ENCODE measurements at places on chromosomes 7 and 10.

DNA sequence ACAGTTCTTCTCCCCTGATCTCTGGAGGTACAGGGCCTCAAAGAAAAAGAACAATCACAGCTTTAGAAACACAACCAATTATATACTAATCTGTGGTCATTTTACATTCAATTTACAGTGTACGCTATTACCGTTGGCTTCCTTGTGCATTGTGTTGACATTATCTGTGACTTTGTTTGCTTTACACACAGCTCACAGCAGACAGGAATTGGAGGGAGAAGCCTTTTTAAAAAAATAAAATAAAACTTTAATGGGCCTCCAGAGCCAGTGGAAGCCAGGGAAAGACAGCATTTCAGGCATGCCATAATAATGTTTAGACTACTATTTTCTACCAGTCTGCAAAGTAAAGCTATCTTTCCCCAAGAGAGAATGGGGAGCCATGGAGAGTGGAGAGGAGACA is 179.0 kb upstream of the ADO start:
- no peak for DNase-seq

DNA sequence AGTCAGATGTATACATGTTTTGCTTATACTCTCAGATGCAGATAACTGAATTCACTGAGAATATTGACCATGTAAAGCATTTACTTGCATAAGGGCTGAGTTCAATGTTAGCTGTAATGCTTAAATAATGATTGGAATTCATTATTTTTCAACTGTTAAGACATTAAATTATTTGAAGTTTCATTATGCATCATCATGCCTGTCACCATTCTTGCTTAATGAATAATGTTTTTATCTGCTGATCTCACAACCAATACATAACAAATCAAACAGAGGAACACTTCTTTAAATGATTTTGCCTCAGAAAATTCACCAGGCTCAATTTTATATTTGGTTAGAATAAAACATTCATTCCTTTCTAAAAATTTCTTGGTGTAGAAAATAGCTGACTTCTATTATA is 233.4 kb downstream of the GPR37 start:
- DNase-seq = no peak

DNA sequence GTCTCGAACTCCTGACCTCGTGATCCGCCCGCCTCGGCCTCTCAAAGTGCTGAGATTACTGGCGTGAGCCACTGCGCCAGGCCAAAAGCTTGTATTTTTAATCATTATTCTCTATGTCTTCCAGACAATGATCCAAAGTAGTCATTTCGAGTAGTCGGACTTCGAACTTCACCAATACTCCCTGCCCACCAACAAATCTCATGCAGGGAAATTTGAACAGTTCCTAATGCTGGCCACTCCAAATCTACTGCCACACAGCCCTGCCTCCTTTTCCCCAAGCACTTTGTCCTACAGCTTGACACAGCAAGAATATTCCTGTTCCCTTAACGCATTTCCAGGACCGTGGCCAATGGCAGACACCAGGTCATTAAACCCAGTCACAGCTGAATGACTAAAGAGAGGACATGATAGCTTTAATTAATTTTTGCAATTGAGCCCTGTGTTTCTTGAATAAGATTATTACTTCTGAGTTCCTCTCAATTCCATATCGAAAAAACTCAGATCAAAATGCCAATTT is 142.3 kb upstream of the NRP1 start:
- DNase-seq = no peak

DNA sequence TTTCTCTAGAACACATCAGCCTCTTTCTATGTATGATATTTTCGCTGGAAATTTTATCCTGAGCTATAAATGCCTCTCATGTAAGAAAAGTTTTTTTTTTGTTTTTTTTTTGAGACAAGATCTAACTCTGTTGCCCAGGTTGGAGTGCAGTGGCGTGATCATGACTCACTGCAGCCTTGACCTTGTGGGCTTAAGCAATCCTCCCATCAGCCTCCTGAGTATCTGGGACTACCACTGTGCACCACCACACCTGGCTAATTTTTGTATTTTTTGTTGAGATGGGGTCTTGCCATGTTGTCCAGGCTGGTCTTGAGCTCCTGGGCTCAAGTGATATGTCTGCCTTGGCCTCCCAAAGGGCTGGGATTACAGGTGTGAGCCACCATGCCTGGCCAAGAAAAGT is 80.4 kb downstream of the ADK start:
- DNase-seq = no peak

DNA sequence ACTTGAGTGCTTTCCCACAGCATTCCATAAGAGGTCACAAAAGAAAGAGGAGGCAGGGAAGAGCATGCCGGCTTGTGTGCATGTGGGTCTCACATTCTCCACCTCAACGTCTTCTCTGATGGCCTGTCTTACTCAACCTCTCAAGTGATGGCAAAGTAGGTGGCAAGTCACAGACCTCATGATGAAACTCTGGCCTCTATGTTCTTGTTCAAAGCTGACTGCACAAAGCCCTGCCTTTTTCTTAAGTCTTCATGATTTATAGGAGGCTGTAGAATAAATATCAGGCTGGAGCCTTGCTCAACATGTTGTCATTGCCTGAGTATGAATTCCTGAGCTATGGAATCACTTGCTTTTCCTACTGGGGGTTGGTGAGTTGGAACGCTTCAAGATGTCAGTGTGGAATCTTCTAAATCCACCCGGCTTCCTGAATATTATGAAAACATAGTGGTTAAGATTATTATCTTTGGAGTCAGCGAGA is 213.6 kb upstream of the INHBA start:
- no peak for DNase-seq

- no peak for DNase-seq
Observed at GRCh38 chr7:12017046-12017445, 185.0 kb upstream of the THSD7A start.

DNA sequence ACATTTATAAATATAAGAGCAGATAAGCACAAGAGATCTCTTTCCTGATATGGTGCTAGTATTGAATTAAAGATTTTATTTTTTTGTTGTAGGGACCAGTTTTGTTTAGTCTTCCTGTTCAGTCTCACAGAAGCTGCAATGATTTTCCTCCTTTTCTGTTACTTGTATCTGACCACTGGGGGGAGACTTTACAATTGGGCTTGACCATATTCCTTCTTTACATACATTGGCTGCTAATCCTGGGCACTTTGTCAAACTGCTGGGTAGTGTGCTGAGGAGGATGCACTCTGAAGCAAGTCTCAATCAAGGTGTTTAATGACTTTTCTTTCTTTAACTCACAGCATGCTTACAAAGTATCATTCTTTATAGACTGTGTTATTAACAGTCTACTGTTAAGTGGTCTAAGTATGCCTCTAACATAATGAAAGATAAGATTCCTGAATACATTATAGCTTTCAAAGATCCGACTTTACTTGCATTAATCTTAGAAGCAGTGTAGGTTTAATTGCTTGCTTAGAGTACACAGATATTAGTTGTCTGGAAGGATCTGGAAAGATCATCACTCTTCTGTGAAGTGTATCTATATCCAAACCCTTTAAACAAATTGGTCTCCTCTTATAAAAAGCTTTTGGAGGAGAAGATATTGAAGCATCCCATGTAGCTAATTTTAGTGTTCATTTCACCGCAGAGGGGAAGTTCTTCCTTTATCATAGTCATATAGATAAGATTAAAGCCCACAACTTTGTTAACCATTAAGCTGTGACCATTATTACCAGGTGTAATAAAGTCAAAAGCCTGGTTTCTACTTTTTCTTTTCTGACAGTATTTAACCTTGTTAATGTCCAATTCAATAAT is 3.1 kb downstream of the PALS2 start:
- no peak for DNase-seq

DNA sequence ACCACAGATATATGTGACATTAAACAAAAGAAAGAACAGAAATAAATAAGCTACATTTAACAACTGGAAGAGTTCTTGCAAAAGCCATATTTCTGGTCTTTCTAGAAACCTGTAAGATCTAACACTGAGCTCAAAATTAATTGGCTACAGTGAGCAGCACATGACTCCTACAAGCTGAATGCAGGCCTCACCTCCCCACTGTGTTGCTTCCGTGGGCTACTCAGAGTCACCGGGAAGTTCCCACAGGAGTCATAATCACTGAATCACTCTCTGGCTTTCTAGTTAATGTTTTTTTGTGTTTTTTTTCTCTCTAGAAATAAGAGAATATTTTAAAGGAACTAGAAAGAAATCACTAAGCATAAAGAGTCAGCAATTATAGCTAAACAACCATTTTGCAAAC is 10.2 kb upstream of the MRPS24 start:
- DNase-seq = no peak

DNA sequence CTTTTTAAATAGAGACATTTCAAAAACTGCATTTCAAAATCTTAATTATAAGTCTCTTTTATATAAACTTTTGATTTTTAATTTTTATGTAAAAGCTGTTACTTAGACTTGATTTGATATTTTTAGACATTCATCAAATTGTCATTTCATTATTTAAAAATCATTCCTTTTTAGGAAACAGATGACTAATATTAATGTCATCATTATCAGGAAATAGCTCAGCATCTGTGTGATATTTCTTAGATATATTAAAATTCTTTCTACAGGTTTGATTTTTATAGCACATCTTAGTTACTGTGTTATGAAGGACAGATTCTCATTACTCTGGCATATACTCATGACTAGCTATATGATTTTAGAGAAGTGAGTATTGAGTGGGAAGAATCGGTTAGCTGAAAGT is 17.2 kb downstream of the RUNDC3B start:
- DNase-seq = no peak

- no peak for DNase-seq
Observed at GRCh38 chr7:159091041-159091440, 53.6 kb downstream of the VIPR2 start.

- DNase-seq = no peak
Observed at GRCh38 chr10:19979628-19980027, 163.4 kb downstream of the PLXDC2 start.

DNA sequence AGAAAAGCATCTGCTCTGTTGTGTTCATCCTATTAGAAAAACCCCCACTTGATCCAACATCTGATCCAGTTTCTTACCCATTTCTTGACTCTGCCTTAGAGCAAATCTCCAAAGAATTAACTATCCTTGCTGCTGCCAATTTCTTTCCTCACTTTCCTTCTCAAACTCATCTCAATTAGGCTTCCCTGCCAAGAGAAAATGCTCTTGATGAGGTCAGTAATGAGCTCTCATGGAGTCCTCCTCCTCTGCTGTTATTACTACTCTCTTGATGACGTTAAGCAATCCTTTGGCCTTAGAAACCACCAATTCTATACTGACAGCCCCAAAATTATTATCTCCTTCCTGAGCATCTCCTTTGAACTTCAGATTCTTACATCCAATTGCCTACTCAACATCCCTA is 162.0 kb upstream of the FAM13C start:
- DNase-seq = no peak

- no peak for DNase-seq
Observed at GRCh38 chr10:23479798-23480473, 41.1 kb downstream of the OTUD1 start.

- no peak for DNase-seq
Observed at GRCh38 chr10:470339-471003, 219.0 kb downstream of the DIP2C start.

GRCh38 chr10:123417414-123417813 is 248.7 kb upstream of the GPR26 start:
- no peak for DNase-seq

- no peak for DNase-seq
Observed at GRCh38 chr7:139203992-139204391, 27.0 kb upstream of the UBN2 start.

- DNase-seq = no peak
Observed at GRCh38 chr10:96244354-96244753, 27.0 kb downstream of the BLNK start.

Measured in stimulated activated CD8-positive, alpha-beta memory T cell treated with anti-CD3 and anti-CD28 coated beads, Interleukin-7, amount 100 ng/mL, for 48 hours (primary cell).